Activated effector memory CD4-positive, alpha-beta T cell treated with Interleukin-2 at 50 U/mL for 16 hours (primary cell): ENCODE measurements at places on chromosomes 7 and 10.

DNA sequence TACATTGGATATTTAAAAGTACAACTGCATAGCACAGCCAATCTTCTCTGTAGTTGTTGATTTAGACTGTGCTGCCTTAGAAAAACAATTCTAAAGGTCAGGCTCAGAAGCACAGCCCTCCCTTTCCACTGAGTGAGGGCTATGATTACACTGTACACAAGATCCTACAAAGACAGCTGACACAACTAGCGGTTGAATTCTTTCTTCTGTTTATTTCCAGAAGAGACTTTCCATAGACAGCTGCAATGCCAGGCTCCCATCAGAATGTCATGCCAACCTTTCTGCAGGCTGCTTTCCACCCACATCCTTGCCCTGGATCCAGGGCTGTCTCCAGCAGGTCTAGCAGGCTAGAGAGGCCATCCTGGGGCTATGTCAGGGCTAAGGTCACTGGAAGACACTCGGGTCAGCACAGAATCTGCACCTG lies 39.3 kb downstream of the FAM13C start:
- DNase-seq: no peak

GRCh38 chr7:139482662-139483466 lies 609 bp downstream of the KLRG2 start:
- no peak for DNase-seq

- DNase-seq: no peak
These were observed 34.2 kb downstream of the GPER1 start for GRCh38 chr7:1121886-1122831.

- DNase-seq: no peak
These were observed 345.6 kb upstream of the NRP1 start for GRCh38 chr10:33680036-33680435.

GRCh38 chr10:87550741-87551140 lies 46.0 kb downstream of the MINPP1 start:
- DNase-seq: no peak

GRCh38 chr10:62655337-62655994 lies 149.1 kb upstream of the ADO start:
- DNase-seq: no peak

DNA sequence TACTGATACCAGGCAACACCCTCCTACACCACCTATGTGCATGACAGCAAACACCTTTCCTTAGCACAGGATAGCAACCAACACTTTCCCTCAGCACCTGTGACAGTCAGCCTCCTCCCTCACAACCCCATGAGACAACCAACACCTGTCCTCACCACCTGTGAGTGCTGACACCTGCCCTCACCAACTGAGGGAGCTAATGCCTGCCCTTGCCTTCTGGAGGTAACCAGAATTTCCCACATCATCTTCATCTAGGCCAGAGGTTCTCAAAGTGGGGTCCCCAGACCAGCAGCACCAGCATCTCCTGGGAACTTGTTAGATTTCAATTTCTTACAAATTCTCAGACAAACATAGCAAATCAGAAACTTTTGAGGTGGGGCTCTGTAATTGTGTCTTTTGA lies 112.5 kb downstream of the GRID1 start:
- DNase-seq: no peak

- no peak for DNase-seq
These were observed 88.3 kb upstream of the CYP26C1 start for GRCh38 chr10:92972066-92972870.

- DNase-seq: peak; percentile 9
These were observed 605 bp downstream of the SUFU start for GRCh38 chr10:102504179-102504975.

- peak; percentile 42 for DNase-seq
These were observed 8.0 kb downstream of the KLF6 start for GRCh38 chr10:3776796-3777571.

DNA sequence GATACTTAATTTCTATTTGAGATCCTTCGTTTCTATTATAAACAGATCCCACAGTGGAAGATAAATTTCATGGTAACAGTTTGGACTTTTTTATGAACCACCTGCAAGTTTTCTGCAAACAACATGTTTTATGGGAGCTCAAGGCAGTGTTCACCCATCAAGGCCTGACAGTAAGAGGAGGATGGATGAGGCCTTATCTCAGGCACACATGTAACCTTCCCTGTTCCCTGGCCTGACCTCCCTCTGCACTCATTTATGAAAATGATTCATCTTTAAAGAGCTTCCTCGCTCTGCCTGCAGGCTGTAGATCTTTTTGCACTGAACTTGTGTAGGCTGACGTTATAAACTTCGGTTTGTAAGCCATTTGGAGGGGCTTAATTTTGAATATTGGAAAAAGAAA lies 500.1 kb downstream of the GATA3 start:
- DNase-seq: no peak
